ENCODE measurements at places on chromosomes 12 and 14. TPM values are rescaled to one million over a fixed set of nuclear protein-coding genes. Genes with fewer than 3 reads are reported as not detected.

DNA sequence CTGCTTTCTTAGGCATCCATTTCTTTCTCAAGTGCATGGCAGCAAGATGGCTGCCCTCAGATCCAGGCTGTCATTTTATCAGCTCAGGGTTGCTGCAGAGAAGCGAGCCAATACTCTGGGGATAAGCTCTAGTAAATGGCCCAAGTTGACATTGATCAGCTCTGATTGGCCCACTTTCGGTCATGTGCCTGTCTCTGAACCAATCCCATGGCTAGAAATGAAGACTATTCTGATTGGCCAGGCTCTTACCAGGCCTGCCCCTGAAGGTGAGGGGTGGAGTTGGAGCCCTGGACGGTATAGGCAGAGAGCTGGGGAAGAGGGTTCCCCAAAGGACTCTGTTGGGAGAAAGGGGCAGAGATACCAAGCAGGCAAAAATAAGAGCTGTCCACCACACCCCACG is 41.4 kb downstream of the MYO1H start:
- no peak for DNase-seq

DNA sequence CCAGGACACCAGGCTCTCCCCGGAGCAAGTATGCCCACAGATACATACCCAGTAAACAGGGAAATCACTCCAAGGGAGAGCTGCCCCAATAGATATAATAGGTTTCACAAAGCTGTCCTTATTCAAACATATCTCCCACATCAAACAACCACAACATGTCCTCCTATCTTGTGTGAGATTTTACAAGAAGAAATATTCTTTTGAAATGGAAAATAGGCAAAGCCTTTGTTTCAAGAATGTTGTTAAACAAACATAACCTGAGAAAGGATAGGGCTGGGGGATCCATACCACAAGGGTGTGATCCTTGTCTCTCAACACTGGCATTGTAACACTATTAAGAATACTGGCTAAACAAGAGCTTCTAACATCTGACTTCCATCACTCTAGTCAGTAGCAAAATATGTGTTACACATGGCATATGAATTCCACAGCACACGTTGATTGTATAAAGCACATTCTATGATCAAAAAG is 32.9 kb downstream of the LGR5 start:
- DNase-seq, result no peak

DNA sequence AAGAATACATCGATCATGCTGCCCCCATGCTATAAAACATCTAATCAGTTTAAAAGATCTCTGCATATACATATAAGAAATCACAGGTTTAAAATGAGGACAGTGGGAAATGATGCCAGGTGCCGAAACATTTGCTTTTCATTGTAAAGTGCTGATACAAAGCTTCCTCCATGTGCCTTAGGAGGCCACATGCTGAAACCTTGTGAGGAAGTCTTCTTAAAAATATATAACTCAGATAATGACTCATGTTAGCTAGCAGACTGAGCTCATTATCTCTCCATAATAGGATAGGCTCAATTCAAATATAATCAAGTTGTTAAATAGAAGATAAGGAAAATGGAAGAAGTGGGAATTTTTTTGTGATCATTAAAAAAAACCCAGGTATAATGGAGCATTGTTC is 65.9 kb downstream of the RFX4 start:
- no peak for DNase-seq

DNA sequence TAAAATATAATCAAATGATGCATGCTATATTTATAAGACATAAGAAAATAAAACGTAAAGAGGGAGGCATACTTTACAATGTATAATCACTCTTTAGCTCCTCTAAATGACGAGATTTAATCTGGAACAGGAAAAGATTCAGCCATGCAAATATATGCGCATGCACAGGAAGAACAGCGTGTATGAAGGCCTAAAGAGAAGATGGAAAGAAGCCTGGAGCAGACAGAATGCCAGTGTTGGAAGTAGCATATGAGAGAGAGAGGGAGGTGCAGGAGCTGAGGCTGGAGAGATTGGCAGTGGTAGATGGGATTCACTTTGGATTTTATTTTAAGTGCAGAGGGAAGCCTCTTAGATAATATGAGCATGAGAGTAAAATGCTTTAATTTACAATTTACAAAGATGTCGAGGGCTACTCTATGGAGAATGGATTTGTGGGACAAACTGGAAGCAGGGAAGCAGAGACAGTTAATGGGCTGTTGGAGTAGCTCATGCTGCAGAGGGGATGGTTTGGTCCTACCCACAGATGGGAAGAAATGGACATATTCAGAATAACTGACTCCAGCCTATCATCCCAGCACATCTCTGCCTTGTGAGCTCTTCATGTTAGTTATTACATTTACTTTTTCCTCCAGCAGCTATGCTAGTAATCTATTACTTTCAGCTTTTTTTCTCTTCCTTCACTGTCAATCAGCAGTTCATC is 411.1 kb downstream of the TMTC2 start:
- DNase-seq, result no peak

- no peak for DNase-seq
Measured at GRCh38 chr14:101103321-101103901, 199.9 kb upstream of the RTL1 start.

- DNase-seq, result no peak
Measured at GRCh38 chr12:21330682-21331253, 3.9 kb downstream of the SLCO1A2 start.

- DNase-seq, result no peak
Measured at GRCh38 chr14:38731962-38732361, 371.1 kb downstream of the SEC23A start.

GRCh38 chr12:106675651-106676435 is 93.0 kb downstream of the RFX4 start:
- DNase-seq, result no peak

- peak; percentile 52 for DNase-seq
Measured at GRCh38 chr14:20707622-20708021, 19.1 kb downstream of the ANG start.

GRCh38 chr14:102363182-102363943 is 622 bp downstream of the TECPR2 start:
- DNase-seq, result peak; percentile 65

- DNase-seq, result no peak
Measured at GRCh38 chr12:53994009-53994263, 6.0 kb upstream of the HOXC9 start.

GRCh38 chr14:69685218-69685616 is 73.8 kb downstream of the SUSD6 start:
- DNase-seq, result peak; percentile 82

DNA sequence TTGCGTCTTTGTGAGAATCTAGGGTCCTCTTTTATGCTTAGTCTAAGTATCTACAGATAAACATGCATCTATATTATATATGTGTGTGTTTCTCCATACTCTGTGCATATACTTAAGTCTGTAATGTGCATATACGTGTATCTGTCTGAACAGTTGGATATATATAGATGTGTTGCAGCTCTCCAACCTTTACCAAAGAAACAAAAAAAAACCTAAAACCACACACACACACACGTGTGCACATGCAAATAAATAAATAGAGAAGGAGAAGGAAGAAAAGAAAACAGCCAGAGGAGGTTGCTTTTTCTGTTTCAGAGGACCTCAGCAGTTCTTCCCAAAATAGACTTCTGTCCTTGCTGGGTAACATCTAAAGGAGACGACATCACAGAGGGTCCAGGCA is 244.9 kb downstream of the CACNA1C start:
- DNase-seq, result no peak

- DNase-seq, result no peak
Measured at GRCh38 chr14:100785626-100786025, 40.3 kb upstream of the MEG3 start.

Gene WDHD1
- 32.5 TPM for total RNA-seq

Gene KRT73
- not detected for total RNA-seq

Gene IL31
- total RNA-seq, result not detected

Gene KRT74
- not detected for total RNA-seq
